Kidney epithelial cell (primary cell): ENCODE measurements at places on chromosomes 1 and 21.

DNA sequence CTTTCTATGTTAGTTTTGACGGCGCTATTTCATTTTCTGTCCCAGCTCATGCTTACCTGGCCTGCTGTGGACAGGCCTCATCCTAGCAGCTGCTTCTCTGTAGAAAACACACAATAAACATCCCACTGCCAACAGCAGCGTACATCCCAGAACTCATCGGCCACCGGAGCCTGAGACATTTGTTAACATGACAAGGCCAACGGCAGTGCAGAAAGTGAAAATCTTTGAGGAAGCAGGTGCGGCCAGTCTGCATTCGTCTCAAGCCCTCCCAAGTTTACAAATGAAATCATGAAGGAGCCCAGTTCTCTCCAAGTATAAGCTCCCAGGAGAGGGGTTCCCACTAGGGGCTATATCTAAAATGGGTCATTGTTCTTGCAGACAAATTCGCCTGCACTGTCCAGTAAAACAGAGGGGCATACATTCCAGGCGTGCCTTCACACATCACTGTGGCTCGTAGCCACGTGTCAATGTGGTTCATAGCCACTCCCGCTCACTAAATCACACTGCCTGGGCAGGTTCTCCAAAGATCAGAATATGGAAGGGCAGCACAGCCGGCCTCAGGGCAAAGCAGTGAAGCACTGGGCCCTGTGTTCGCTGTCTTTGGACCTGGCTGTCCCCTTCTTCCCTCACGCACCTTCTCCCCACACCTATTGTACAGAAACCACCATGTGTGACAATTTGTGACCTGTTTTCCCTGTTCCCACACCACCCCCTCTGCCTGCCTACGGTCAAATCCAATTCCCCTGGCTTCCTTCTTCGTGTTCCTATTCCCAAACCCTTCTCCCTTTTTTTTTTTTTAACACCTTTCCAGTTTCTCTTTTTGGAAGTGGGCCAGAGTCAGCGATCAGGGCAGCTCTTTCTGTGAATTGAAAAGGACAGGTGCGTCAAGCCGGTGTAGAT, 27.0 kb upstream of the ABCG1 start:
- DNase-seq, result no peak

DNA sequence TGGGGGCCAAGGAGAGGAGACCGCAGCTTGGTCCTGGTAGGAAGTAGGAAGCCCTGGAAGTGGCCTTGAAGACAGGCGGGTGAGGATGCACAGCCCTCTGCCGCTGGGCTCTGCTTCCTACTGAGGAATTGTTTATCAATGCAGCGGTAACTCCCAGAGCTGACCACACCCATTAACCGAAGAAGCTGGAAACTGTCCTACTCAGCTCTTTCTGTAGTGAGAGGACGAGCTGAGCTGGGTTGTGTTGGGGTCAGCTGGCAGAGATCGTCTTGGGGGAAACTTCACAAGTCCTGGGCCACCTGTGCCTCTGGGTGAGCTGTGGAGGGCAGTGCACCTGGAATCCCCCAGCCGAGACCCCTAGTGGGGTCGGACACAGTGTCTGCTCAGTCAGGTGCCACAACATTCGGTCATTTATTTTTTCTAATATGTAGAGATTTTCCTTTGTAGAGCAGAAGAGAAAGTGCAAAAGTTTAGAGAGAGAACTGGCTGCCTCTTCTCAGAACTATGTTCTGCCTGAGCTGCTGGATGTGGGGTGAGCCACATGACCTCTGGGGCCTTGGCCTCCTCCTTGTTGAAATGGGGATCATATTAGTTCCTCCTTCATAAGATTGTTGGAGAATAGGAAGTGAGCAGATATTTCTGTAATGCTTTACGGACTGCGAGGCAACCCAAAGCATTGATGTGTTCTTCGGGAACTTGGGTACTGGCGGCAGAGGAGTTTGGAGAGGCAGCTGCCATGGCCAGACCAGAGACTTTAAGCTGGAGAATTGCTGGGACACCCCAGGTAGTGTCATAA, 3.6 kb downstream of the NECAP2 start:
- no peak for DNase-seq

DNA sequence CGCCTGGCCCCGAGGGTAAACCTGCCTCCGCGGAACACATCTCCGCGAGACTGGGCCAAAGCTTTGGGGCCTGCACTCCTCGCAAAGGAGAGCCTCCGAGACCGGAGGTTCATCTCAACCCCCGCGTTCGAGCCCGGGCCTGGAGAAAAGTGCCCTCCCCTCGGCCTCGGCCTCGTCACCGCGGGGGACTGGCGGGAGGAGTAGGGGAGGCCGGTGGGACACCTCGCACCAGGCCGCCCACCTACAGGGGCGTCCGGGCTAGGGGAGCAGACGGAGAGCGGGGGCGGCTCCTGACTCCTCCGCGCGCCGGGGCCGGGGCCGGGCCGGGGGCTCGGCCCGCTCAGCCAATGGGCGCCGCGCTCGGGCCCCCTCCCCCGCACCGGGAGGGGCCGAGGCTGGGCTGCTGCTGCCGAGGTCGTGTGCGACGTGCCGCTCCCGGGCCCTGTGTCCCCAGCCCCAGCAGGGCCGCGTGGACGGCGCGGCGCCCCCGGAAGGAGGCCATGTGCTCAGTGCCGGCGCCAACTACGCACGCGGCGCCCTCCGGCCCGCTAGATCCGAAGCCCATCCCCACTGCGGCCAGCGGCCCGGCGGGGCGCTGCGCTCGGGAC, 684 bp downstream of the SLC2A1 start:
- no peak for DNase-seq

- DNase-seq, result no peak
These were observed 11.9 kb downstream of the PIGV start for GRCh38 chr1:26799479-26800142.

DNA sequence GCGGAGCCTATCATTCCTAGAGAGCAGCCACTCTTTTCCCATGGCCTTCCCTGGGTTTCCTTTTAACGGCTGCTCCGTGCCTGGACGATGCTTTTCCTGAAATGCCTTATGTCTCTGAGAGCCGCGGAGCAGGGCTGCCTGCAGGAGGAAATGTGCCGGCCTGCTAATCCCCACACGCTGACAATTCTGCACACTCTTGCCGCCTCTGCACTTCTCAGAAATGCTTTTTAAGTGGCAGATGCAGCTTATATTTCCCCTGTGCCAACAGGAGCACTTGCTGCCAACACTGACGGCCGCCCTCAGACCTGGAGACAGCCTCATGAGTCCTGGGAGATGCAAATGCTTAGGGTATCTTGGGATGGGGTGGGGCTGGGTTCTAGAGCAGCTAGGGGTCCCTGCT, 253.2 kb downstream of the GRIK3 start:
- DNase-seq, result no peak

DNA sequence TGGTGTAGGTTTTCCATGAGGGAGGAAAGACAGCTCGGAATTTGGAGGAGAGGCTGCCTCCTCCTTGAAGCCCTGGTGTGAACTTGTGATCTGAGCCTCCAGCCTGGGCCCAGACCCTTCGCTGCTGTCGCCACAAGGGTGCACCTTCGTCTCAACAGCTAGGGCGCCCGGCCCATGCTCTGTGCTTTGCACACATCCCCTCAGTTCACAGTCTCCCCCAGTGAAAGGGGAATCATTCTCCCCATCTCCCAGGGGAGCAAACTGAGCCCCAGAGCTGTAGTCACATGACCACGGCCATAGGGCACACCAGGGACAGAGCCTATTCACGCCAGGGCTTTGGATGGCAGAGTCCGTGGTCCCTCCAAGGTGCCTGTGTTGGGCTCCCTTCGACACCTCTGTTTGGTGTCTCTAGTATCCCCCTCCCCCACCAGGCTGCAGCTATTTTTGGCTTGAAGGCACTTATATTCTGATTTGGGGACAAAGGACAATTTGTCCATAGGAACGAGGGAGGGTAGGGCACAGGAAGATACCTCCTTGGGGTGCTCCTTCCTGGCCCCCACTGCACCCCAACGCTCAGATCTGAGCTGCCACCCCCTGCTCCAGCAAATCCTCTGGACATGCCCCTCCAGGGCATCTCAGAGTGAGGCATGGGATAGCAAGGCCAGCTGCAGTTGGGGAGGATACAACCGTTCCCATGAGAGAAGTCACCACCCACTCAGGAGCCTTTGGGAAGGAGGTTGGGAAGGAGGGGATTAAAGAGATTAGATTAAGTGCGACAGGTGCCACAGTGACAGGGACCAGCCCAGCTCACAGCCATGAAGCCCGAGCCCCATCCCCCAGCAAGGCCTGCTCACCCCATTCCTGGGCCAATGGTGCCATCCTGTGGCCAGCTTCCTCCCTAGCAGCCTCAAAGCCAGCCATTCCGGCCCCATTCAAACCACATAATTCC, 15.7 kb downstream of the MATN1 start:
- no peak for DNase-seq

- DNase-seq, result peak; percentile 60
These were observed 68.9 kb downstream of the CDC7 start for GRCh38 chr1:91569411-91570119.

DNA sequence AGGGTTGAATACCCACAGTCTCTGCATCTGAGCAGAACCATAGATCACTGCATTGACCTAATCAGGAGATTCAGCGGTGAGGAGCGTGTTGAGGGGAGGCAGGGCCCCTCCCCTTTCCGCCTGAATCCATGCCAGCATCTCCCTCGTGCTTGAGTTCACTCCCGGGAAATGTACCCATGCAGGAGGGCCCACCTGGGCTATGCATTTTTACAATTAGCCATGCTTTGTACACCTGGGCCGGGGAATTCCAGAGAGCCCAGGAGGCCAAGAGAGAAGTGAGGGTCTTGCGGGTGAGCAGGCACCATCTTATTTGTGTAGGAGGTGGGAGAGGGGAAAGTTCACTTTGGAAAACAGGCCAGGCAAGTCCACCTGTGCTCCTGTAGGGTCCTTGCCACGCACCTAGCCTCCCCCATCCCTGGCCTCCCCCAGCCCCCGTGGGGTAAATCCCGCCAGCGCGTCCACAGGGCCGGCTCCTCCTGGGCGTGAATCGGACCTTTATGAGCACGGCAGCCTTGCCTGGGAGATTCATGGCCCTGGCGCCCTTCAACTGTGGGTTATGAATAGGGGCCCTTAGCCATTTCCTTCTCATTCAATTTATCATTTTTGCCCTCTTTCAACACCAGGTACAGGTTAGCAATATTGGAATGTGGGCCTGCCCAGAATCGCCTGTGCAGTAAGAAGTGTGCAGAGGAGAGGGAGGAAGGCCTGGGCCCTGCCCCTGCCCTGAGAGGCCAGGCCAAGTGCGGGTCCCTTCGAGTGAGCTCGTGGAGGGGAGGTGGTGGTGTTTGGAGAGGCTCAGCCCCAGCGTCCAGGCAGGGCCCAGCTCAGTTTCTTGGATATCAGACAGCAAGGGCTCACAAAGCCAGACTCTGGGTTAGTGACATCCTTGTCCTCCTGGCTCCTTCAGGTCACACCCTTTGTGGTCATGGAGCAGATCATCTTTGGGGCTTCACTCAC, 84.4 kb upstream of the ACTRT2 start:
- no peak for DNase-seq

- no peak for DNase-seq
These were observed 120.1 kb downstream of the MATN1 start for GRCh38 chr1:30603081-30603858.

GRCh38 chr1:161379071-161379470, 11.4 kb upstream of the CFAP126 start:
- DNase-seq, result no peak

- no peak for DNase-seq
These were observed 30.4 kb downstream of the ARID4B start for GRCh38 chr1:235297579-235297978.

- DNase-seq, result no peak
These were observed 57.3 kb downstream of the MACF1 start for GRCh38 chr1:39261712-39262221.

- peak; percentile 69 for DNase-seq
These were observed 45.6 kb upstream of the TMEM61 start for GRCh38 chr1:54934869-54935268.

GRCh38 chr1:9629445-9630201, 21.9 kb upstream of the PIK3CD start:
- no peak for DNase-seq

DNA sequence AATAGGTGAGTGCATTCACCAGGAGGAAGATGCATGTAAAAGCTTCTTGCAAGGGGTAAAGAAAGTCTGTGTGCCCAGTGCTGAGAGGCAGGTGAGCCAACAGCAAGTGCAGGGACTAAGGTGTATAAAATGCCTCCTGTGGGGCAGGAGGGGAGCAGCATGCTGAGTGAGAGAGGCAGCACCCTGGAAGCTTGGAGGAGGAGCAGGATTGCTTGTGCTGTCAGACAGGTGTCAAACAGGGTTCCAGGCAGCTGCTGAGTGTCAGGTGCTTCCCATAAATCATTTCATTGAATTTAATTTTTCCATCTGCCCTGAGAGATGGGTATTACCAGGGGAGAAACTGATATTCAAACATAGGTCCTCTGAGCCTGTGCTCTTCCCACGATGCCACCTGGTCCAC, 13.9 kb downstream of the BSND start:
- DNase-seq, result no peak

DNA sequence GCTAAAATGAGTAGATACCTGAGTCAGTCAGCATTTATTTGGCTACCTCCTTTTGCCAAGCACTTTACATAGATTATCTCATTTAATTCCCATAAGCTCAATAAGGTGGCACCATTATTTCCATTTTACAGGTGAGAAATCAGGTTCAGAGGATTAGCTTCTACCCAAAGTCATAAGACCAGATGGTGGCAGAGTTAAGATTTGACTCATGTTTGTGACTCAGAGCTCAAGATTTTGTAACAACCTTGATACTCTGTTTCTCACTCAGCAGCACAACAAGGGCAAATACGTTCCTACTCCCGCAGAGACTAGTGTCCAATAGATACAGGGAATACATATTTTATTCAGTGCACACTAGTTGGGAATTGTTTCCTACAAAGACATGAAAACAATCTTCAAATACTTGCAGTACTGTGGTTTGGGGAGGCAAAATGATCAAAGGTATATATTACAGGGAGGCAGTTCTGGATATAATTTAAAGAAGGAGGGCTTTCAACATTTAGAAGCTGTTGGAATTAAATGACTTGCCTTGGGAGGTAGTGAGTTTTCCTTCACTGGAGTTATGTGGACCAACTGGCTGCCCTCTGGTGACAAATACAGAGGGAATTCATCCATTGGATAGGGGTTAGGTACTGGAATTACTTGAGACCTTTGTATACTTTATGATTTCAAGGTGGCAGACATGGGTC, 3.6 kb downstream of the LEPR start:
- peak; percentile 89 for DNase-seq

DNA sequence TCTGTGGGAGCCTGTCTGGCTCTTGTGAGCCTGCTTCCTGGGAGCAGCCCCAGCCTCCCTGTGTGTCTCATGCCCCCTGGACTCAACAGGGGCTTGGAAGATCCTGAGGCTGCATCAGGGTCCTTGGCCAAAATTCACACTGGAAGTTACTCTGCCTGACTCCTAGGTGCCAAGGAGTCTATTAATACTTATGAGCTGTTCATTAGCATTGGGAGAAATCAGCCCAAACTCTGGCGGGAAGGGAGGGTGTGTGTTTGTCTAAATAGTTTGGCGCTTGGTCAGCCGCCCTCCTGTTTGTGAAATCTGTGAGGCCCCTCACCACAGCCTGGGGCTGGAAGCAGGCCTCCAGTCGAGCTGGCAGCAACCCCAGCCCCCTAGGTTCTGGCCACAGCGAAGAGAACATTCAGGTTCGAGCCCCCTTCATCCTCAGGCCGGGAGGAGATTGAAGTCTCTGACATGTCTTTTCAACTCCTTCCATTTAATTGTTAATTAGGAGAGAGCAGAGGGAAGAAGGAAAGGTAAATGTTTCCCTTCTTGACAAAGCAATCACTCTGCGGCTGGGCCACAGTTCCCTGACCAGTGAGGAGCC, 82.1 kb upstream of the F3 start:
- no peak for DNase-seq
